Epithelial cell of proximal tubule (primary cell): ENCODE measurements at places on chromosomes 2 and 18.

GRCh38 chr2:98416383-98417159 lies 28.1 kb upstream of the INPP4A start:
- DNase-seq, result no peak

GRCh38 chr2:8506746-8507145 lies 175.1 kb upstream of the ID2 start:
- DNase-seq, result no peak

DNA sequence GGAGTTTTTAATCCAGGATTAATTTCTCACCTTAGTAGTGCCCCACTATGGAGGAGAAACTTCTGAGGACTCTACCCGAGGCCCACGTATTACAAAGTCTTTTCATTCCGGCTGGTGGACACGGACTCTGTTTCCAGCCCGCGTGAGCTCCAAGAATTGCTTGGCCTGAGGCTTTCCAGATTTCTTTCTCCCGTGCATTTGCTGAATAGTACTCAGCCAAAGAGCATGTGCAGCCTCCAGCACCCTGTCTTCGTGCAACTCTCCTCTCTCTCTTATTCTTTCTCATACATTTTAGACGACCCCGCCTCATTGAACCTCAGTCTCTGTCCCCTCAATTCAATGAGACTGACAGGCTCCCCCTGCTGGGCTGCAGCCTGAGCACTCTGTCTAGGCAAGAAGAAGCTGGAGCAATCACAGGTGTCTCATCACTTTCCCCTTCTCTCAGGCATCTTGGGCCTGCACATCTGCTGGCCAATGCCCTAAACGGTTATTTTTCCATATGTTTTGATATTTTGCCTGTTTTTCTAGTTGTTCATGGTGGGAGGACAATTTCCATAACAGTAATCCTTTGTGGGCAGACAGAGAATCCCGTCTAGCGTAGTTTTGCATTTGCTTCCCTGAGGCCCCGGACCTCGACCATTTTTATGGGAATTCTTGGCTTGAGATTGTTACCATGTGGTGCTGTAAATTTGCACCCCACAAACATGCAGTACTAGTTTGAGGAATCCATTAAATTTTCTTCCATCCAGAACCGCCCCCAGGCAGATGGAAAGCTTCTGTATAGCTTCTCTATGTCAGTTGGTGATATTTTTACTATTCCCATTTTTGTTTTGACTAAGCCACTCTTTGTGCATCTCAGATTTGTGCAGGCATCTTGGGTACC lies 50.1 kb upstream of the LPIN2 start:
- DNase-seq, result no peak

DNA sequence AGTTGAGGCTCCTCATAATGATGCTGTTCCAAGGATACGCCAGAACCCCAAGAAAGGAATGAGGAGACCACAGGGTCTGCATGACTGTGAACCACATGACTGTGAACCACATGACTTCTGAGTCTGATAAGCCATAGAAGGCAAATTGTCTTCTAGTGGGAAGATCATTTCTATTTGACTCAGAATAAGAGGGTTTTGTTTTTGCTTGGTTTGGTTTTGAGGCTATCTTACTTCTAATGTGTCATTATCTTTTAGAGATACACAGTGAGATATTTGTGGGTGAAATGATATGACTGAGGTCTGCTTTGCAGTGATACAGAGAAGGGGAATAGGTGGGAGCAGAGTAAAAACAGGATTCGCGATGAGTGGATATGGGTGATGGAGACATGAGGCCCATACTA lies 28.9 kb upstream of the BCL2L11 start:
- no peak for DNase-seq

DNA sequence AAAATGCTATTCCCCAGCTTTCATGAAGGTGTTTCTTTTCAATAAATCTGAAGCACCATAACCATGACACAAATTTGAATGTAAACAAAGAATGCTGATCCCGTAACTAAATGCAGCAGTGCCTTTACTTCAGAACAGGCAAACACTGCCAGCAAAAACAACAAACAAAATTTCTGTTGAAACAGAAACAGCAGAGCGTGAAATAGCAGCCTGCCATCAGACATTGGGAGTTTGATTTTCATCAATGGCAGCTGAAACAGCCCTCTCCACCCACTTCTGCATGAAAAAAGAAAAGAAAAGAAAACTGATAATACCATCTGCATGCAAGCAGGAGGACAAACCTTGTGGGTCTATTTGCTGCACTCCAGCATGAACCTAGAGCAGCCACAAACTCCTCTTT lies 128.3 kb downstream of the CDH2 start:
- no peak for DNase-seq

DNA sequence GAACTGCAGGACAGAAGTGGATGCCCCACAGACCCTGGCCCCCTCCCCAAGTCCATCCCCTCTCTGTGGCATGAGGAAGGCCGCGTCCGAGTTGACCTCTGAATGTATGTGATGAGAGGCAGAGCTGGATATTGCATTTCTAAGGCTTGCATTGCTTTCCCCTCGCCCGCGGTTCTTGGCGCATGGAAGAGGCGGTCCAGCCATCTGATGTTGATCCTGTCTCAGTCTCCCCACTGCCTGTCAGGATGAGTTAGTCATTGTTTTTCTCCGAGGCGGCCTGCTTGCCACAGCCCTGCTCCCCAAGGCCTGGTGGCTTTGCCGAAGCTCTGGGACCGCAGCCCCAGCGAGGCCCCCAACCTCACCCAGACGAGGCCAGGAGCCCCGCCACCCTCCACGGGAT lies 88.6 kb downstream of the SMAD7 start:
- DNase-seq, result no peak

DNA sequence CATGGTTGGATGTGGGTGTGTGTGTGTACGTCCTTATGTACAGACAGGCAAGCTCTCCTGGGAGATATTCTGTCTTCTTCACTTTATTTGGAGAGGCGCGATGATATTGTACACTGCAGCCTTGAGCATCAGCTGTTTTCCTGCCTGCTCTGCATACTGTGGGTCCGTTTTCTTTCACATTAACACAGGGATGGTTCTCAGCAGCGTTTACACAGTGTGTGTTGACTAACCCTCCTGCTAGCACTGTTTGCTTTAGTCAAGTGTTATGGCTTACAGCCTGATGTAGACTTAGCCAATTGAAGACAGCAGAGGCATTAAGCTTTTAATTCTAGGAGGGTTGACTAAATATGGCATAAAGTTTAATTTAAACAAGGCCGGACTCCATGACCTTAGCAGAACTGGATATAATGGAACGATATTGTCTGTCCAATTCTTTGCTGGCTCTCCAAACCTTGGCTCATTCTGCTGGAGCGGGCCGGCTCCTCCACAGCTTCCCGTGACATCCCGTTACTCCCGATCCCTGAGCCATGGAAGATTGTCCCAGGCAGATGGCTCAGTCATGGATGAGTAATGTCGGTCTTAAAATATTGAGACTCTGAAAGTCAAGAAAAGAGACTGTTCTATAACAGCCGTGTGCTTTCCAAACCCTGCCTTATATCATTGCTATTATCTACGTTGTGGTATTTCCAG lies 134.7 kb downstream of the TPGS2 start:
- DNase-seq, result no peak

GRCh38 chr18:38619129-38619528 lies 1053.5 kb upstream of the CELF4 start:
- DNase-seq, result no peak

- DNase-seq, result no peak
These were observed 11.4 kb upstream of the NEU4 start for GRCh38 chr2:241797441-241798080.

GRCh38 chr2:9234680-9235146 lies 28.1 kb downstream of the ASAP2 start:
- peak; percentile 89 for DNase-seq

DNA sequence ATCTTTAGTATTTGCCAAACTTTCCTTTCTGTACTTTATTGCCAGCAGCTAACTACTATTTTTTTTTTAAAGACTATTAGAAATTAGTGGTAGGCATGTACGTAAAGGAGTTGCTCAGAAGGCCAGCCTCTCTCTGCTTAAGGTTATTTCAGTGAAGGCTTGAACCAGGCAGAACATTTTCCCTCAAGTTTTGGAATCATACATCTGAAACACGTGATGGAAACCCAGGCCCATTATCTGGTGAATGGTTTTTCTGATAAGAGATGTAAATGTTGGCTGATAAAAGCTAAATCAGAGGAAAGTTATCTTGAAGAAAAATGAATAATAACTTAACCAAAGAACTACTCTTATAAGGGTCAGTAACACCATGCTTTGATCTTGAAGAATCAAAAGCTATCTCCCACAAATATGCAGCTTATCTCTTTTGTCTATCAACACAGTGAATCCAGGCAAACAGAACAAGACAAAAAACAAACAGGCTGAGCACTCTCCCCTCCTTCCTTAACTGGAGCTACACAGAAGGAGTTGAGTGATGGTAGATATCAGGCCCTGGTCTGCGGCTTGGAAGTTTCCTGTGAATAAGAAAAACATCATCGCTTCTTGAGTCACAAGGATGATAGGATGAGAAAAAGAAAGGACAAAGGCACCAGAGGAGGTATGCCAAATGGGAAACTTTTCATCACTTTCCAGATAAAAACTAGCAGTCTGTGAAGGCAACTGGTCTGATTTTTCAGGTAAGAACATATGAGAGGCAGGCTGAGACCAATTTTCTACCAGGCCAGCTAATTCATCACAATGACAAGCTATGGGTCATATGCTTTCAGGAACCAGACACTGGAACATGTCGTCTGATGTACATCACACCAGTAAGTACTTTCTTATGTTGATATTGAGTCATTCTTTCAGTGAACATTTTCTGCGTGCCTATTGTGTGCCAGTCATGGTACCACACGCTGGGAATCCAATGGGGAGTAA lies 88.4 kb upstream of the STK17B start:
- DNase-seq, result no peak

DNA sequence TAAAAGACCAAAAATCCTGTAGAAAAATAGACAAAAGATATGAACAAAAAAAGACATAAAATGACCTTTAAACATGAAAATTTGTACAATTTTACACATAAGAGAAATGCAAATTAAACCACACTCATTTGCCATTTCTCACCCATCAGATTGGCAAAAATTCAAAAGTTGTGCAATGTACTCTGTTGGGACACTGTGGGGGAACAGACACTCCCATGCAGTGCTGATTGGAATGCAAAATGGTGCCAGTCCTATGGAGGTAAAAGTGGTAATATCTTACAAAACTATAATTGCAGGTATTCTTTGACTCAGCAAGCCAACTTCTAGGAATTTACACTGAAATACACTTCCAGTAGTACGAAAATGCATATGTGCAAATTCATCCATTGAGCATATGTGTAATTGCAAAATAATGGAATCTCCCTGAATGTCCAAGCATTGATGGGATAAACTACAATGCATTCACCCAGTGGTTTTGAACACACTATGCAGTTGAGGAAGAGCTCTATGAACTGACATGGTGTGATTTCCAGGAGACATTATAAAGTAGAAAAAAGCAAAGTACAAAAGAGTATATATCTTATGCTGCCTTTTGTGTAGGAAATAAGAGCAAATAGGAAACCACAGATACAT lies 201.8 kb upstream of the ZNF521 start:
- DNase-seq, result no peak

DNA sequence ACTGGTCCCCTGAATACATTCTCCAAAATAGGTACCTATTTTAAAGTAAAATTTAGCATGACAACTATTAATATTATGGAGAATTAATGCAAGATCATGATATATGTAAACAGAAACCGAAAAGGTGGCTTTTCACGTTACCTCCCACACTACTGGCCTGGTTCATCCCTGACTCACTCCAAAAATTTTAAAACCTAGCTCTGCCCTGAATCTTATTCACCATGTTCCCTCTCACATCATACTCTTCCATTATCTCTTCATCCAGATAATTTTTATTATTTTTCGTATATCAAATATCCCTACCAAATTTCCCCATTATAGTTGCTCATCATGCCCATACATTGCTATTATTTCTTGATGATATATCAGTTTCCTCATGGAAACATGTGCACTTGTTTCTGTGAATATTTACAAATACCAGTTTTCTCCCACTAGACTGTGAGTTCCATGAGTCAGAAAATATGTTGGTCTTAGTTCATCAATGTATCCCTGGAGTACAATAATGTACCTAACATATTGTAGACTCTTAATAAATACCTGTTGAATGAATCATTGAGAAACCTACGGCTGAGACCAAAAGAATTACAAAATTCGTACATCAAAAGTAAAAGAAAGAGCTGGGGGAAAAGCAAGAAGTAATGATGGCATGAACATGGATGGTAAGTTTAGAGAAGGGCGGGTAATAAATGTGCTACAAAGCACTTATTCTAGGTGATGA lies 360.1 kb upstream of the CHAC2 start:
- no peak for DNase-seq

DNA sequence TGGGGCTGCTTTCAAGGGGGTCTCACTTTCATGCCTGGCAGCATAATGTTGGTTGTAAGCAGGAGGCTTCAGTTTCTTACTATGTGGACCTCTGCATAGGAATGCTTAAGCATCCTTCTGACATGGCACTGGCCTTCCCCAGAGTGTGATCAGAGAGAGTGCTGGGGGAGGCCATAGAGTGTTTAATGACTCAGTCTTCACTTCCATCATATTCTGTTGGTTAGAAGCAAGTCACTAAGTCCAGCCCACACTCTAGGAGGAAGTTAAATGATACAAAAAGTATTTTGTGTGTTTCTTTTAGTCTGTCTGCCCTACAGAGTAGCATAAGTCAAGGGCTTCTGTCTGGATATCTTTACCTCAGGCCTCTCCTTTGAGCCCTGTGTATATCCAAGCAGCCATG lies 64.9 kb downstream of the GALNT1 start:
- DNase-seq, result no peak

- DNase-seq, result no peak
These were observed 510.2 kb upstream of the GYPC start for GRCh38 chr2:126145752-126146151.

DNA sequence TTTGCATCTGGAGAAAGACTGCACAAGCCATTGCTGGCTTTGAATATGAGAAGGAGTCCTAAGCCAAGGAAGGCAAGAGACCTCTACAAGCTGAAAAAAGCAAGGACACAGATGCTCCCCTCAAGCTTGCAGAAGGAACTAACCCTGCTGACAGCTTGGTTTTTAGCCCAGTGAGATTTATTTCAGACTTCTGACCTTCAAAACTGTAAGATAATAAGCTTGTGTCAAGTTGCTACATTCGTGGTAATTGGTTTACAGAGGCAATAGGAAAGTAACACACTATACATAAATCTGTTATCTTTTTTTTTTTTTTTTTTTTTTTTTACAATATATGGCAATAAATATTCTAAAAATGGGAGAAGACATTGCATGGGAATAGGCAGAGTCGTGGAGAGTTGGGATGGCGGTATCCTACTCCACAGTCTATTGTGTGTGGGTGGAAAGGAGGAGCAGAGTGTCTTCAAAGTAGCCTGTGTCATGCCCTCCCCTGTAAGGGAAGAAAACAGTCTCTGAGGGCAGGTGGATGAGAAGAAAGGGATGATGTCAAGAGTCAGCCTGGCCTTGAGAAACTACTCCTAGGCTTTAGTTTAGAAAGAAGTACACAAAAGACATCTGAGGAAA lies 196.9 kb downstream of the THSD7B start:
- no peak for DNase-seq

DNA sequence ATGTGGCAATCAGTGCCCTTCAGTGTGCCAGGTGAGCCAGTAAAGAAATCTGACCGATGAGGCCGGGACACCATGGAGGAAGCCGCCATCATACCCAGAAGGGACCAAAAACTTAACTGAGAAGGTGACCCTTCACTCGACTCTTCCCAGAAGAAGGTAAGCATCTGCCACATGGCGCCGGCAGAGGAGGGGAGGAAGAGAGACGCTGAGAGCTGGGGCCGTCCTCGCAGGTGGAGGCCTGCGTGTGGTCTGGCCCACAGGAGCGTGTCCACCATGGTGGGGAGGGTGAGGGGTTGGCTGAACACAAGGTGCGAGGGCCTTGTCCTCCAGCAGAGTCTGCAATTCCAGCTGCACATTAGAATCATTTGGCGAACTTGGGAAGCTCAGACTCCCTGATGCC lies 513.1 kb upstream of the RAB6C start:
- no peak for DNase-seq
